ENCODE measurements at places on chromosomes 7 and 10.

DNA sequence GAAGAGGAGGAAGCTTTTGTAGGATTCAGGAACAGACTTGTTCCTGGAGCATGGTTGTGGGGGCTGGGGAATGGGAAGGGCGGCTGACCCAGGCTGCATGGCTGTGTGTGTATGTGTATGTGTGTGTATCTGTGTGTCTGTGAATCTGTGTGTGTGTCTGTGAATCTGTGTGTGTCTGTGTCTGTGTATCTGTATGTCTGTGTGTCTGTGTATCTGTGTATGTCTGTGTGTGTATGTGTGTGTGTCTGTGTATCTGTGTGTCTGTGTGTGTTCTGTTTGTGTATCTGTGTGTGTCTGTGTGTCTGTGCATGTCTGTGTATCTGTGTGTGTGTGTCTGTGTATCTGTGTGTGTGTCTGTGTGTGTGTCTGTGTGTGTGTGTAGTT, 6.6 kb upstream of the STX1A start:
- H3K4me3 ChIP-seq = no peak overlapping the region
- no peaks in the 10 kb centered on the region for H3K4me1 ChIP-seq
- no peak for DNase-seq
- H3K27me3 ChIP-seq = peaks cover 53% of the 10 kb centered on the region
- H3K36me3 ChIP-seq = no peaks in the 10 kb centered on the region
- H3K27ac ChIP-seq = no peak overlapping the region

DNA sequence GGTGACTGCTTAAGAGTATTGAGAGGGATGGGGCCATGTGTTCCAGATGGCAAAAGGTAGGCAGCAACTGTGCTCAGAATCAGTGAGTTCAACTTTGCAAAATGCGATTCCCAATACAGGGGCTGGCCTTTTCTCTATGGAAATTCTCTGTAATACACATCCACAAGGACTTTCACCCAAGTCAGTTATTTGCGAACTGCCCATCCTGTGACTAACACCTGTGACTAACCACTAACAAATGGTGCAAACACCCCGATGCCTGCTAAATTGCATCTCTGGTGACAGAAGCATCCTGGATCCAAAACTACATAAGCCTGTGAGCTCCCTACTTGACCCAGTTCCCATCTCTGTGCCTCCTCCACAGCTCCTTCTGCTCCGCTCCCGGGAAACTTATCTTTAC, 9.0 kb upstream of the CUZD1 start:
- H3K4me1 ChIP-seq = no peaks in the 10 kb centered on the region
- H3K27me3 ChIP-seq = no peaks in the 10 kb centered on the region
- H3K4me3 ChIP-seq = no peak overlapping the region
- no peak overlapping the region for H3K27ac ChIP-seq

DNA sequence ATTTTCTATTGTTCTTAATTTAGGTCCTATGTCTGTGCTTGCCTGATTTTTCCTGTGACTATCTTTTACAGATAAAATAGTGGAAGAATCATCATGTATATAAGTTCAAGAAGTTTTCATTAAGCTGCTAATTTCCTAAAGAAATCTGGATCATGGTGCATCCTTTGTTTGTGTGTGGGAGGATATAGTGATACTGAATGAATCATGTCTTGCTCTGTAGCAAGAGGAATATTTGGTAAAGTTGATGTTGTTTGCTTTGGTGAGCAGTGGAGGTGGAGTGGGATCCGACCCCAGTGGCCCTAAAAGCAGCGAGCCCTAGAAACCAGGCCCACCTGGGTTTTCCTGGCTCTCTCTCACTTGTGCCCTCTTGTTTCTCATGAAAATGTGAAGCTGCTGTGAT, 83.7 kb downstream of the CCNY start:
- peaks cover 45% of the 10 kb centered on the region for H3K4me1 ChIP-seq
- H3K27ac ChIP-seq = peak overlapping the region; percentile 9
- no peaks in the 10 kb centered on the region for H3K36me3 ChIP-seq
- no peak overlapping the region for H3K4me3 ChIP-seq
- H3K27me3 ChIP-seq = no peaks in the 10 kb centered on the region

DNA sequence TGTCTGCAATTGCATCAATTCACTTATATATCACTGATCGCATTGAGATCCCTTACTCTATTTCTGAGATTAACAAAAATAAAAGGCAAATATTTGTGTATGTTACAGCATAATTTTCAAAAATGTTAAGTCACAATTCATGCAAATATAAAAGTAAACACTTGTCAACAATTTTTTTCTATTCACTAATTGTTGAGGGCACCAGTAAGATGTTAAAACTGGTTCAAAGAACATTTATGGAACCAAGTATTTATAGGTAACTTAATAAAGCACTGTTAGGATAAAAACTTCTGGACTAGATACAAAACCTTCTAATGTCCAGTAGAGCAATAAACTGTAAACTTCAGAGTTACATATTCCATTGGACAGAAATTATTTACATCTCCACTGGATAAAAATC, 586.1 kb upstream of the AUTS2 start:
- no peaks in the 10 kb centered on the region for H3K4me1 ChIP-seq
- no peaks in the 10 kb centered on the region for H3K27me3 ChIP-seq
- no peaks in the 10 kb centered on the region for H3K36me3 ChIP-seq
- DNase-seq = no peak
- H3K27ac ChIP-seq = no peak overlapping the region
- no peak overlapping the region for H3K4me3 ChIP-seq

- H3K27me3 ChIP-seq = no peaks in the 10 kb centered on the region
- no peak overlapping the region for H3K27ac ChIP-seq
- H3K36me3 ChIP-seq = no peaks in the 10 kb centered on the region
- DNase-seq = no peak
Observed at GRCh38 chr10:59582780-59583179, 126.9 kb downstream of the SLC16A9 start.

GRCh38 chr10:53697038-53697437, 924.5 kb upstream of the MBL2 start:
- no peaks in the 10 kb centered on the region for H3K27me3 ChIP-seq
- H3K4me3 ChIP-seq = no peak overlapping the region
- DNase-seq = no peak
- no peak overlapping the region for H3K27ac ChIP-seq
- no peaks in the 10 kb centered on the region for H3K36me3 ChIP-seq
- no peaks in the 10 kb centered on the region for H3K4me1 ChIP-seq

DNA sequence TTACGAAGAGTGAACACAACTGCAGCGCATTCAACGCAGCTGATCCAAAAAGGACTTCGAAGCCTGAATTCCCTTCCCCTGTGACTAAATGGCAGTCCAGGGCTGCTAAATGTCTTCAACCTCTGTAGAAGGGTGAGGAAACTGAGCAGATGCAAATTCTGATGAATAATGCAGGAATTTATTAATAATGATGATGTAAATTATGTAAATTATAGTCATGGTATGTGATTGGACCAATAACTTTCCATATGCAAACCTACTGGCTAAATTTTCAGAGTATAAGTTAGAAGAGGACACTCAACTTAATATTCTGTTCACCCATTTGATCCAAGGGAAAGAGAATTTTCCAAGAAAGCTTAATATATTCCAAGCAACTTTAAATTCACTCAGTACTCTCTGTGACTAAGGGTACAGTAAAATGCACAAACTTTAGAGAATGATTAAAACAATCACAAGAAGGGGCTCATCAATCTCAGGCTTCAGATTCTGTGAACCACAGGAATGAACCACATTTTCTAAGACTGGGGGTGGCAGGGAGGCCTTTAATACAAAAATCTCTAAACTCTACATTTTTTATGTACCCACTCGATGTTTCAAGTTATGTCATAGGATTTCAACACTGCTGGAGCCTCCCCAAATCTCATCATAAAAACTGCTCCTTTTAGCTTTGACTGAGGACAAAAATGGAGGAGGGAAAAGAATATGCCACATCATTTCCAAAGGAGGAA, 3.5 kb downstream of the FGFR2 start:
- no peak overlapping the region for H3K27ac ChIP-seq
- no peak overlapping the region for H3K4me3 ChIP-seq
- H3K36me3 ChIP-seq = no peaks in the 10 kb centered on the region
- DNase-seq = no peak
- H3K27me3 ChIP-seq = peaks cover 75% of the 10 kb centered on the region
- peaks cover 3% of the 10 kb centered on the region for H3K4me1 ChIP-seq

- no peaks in the 10 kb centered on the region for H3K27me3 ChIP-seq
- no peaks in the 10 kb centered on the region for H3K36me3 ChIP-seq
- no peak for DNase-seq
- H3K4me3 ChIP-seq = no peak overlapping the region
Observed at GRCh38 chr10:48496831-48497779, 107.8 kb downstream of the ARHGAP22 start.

GRCh38 chr7:42095791-42096190, 141.2 kb downstream of the GLI3 start:
- peaks cover 24% of the 10 kb centered on the region for H3K4me1 ChIP-seq
- H3K27ac ChIP-seq = no peak overlapping the region
- H3K27me3 ChIP-seq = no peaks in the 10 kb centered on the region
- H3K36me3 ChIP-seq = no peaks in the 10 kb centered on the region
- H3K4me3 ChIP-seq = no peak overlapping the region

GRCh38 chr10:28985137-28985885, 303.6 kb upstream of the LYZL1 start:
- no peaks in the 10 kb centered on the region for H3K36me3 ChIP-seq
- H3K27me3 ChIP-seq = no peaks in the 10 kb centered on the region
- no peak for DNase-seq
- no peak overlapping the region for H3K4me3 ChIP-seq

GRCh38 chr10:17866346-17866745, 57.2 kb downstream of the MRC1 start:
- no peak overlapping the region for H3K4me3 ChIP-seq
- H3K4me1 ChIP-seq = no peaks in the 10 kb centered on the region

- no peak overlapping the region for H3K4me3 ChIP-seq
- no peaks in the 10 kb centered on the region for H3K4me1 ChIP-seq
- H3K36me3 ChIP-seq = no peaks in the 10 kb centered on the region
- no peak for DNase-seq
- H3K27me3 ChIP-seq = no peaks in the 10 kb centered on the region
- no peak overlapping the region for H3K27ac ChIP-seq
Observed at GRCh38 chr7:41116817-41117216, 586.1 kb downstream of the INHBA start.

DNA sequence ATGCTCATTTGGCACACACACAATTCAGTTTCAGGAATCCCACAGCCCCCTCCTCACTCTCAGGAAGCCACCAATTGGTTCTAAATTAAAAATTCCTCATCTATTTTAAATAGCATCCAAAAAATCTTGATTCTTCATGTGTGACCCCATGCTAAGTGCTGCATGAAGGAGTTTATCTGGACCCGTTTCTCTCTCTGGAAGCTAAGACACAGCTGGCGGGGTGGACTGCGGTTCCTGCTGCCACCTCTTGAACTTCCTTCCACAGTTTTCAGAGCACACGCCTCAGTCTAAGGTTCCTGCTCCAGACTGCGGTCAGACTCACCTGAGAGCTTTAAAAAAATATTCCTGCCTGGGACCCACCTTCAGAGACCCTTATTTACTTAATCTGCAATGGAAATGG, 34.5 kb downstream of the LYZL1 start:
- no peak for DNase-seq
- H3K36me3 ChIP-seq = no peaks in the 10 kb centered on the region
- H3K4me1 ChIP-seq = peaks cover 5% of the 10 kb centered on the region
- no peak overlapping the region for H3K4me3 ChIP-seq
- H3K27ac ChIP-seq = no peak overlapping the region

GRCh38 chr7:143884241-143884968, 17.6 kb downstream of the TCAF1 start:
- DNase-seq = no peak
- H3K27me3 ChIP-seq = peaks cover 36% of the 10 kb centered on the region
- peak overlapping the region; percentile 31 for H3K4me3 ChIP-seq
- H3K27ac ChIP-seq = no peak overlapping the region

- H3K4me1 ChIP-seq = peaks cover 26% of the 10 kb centered on the region
- H3K36me3 ChIP-seq = no peaks in the 10 kb centered on the region
- H3K4me3 ChIP-seq = peak overlapping the region; percentile 65
- H3K27me3 ChIP-seq = no peaks in the 10 kb centered on the region
- DNase-seq = peak; percentile 77
Observed at GRCh38 chr7:50793120-50793946, 10.6 kb upstream of the GRB10 start.

DNA sequence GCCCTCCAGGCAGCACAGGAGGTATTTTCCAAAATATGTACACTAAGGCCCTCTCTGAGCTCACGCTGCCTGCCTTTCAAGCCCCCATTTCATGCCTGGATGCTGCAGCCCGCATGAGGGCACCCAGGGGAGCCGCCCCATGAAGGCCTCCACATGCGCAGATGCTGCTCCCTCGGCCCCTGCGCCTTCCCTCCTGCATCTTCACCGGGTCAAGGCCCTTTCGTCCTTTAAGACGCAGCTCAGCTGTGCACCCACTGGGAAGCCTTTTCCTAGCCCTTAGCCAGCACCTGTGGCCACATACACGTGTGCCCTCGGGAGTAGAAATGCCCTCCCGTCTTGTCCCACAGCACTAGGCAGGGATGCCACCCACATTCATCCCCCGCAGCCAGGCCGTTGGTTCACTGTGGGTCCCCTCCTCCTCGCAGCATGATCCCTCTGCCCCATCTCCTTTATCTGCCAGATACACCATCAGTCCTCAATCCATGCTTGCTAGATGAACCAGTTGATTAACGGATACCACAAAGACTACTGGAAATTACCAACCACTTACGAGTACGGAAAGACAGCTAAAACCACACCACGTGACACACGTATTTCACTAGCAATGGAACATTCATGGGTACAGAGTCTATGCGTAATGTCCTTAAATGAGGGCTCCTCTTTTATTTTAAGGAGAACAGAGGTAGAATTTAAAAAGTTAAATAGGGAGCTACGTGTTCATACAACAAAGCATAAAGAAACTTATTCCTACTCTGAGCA, 278.0 kb downstream of the TNS3 start:
- H3K27me3 ChIP-seq = no peaks in the 10 kb centered on the region
- H3K4me3 ChIP-seq = no peak overlapping the region
- no peak overlapping the region for H3K27ac ChIP-seq
- no peak for DNase-seq
- H3K36me3 ChIP-seq = peaks cover 64% of the 10 kb centered on the region
- no peaks in the 10 kb centered on the region for H3K4me1 ChIP-seq

GRCh38 chr7:57651006-57651405, 201.0 kb downstream of the ZNF716 start:
- no peaks in the 10 kb centered on the region for H3K27me3 ChIP-seq
- H3K36me3 ChIP-seq = no peaks in the 10 kb centered on the region
- H3K4me3 ChIP-seq = no peak overlapping the region
- no peaks in the 10 kb centered on the region for H3K4me1 ChIP-seq

All from left lung (tissue), 14 donors.